Inflammatory macrophage (primary cell): ENCODE measurements at places on chromosomes 2 and 18.
A peak's percentile ranks its signal among the peaks of the same experiment; 100 is the strongest.

- no peak for DNase-seq
These were observed at the start of gene AKAIN1 for GRCh38 chr18:5197032-5197434. Gene AKAIN1, minus strand, starts transcription at chr18:5197257. Its CDS starts 204 bp downstream, at chr18:5197053.

DNA sequence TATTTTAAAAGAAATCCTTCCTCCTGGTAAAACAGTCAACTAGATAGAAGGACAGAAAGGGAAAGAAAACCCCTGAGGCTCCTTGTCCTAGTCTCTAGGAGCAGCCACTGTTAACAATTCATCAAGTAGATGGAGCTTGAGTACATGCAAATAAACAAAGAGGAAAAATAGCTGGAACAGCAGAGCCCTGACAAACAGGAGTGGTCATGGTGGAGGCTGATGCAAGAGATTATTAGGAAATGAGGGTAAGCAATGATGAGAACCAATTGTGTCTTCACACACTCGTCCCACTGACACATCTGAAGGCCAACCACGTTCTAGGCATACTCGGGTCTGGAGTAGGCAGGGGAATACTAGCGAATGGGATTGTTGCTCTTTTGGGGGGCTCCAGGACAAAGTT lies 9.2 kb downstream of the DLGAP1 start:
- no peak for DNase-seq

GRCh38 chr2:220410296-220410695 lies 782.9 kb downstream of the SLC4A3 start:
- DNase-seq: no peak

DNA sequence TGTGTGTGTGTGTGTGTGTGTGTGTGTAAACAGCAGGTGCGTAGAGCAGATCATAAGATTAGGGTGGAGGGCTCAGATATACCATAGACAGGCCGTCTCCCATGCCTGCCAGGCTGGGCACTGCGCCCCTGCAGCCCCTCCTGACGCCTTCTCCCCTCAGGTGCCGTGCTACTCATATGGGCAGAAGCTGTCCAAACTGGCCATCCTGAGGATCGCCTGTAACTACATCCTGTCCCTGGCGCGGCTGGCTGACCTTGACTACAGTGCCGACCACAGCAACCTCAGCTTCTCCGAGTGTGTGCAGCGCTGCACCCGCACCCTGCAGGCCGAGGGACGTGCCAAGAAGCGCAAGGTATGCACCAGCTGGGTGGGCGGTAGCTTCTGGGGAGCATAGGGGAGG lies 10.0 kb downstream of the ATOH8 start:
- no peak for DNase-seq

GRCh38 chr18:75183524-75183923 lies 25.4 kb downstream of the PTGR3 start:
- DNase-seq: no peak

- no peak for DNase-seq
These were observed 3.6 kb upstream of the MYOM1 start for GRCh38 chr18:3223356-3223755.

DNA sequence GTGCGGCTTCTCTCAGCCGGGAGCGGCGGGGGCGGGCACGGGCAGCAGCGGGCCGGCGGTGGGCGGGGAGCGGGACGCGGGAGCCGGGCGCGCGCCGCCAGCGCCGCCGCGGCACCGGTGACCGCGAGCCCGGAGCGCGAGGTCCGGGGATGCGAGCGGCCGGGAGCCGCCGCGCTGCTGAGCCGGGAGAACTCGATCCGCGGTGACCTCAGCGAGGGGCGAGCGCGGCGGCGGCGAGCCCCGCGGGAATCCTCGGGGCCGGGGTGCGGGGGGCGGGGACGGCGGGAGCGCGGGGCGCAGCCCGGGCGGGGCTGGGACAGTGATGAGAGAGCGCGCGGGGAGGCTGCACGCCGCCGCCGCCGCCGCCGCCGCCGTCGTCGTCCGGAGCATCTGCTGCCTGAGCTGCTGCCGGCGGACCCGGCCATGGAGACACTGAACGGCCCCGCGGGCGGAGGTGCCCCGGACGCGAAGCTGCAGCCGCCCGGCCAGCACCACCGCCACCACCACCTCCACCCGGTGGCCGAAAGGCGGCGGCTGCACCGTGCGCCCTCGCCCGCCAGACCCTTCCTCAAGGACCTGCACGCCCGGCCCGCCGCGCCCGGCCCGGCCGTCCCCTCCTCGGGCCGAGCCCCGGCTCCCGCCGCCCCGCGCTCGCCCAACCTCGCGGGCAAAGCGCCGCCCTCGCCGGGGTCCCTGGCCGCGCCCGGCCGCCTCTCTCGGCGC lies at the start of gene MTCL1:
Gene MTCL1, plus strand, starts transcription at position 319 of the 723 bp plus-strand sequence. Its CDS starts 105 bp downstream, at position 424.
- peak; percentile 43 for DNase-seq

- DNase-seq: no peak
These were observed 50.0 kb upstream of the ARL5A start for GRCh38 chr2:151878204-151878603.

DNA sequence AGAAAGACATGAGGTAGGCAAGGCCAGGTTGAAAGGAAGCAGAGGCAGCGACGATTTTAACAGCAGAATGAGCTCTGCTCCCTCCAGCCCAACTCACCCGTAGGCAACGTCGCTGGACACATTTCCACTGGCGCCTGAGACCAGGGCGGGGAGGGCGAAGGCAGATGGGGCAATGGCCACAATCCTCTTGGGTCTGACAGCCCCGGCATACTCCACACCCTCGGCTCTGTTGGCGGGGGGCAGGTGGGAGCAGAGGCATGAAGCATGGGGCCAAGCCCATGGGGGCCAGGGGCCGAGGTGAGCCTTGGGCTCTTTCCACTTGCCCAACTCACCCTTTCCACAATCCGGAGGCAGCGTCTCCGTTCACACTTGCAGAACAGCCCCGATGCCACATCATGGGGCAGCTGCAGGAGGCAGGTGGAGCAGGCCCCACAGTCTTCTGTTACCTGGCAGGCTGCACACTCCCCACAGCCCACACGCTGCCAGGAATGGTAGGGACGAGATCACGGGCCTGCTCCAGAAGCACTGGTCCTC lies 5.8 kb downstream of the MBD1 start:
- no peak for DNase-seq

- DNase-seq: no peak
These were observed 36.5 kb upstream of the SNED1 start for GRCh38 chr2:240961910-240962299.

DNA sequence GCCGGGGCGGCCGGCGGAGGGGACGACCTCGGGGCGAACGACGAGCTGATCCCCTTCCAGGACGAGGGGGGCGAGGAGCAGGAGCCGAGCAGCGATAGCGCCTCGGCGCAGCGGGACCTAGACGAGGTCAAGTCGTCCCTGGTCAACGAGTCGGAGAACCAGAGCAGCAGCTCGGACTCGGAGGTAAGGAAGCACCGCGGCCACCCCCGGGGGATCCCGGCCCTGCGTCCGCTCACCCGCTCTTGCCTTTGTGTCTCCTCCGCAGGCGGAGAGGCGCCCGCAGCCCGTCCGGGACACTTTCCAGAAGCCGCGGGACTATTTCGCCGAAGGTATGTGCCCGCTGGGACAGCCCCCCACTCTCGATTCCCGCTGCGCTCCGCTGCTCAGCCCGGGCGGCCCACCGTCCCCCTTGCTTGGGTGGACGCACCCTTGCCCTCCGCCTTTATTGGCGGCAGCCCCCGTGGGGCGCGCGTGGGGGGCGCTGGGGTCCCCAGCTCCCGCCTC lies 611 bp downstream of the TCF7L1 start:
- no peak for DNase-seq

- DNase-seq: no peak
These were observed 26.9 kb downstream of the ZCCHC2 start for GRCh38 chr18:62549755-62550154.

- DNase-seq: no peak
These were observed 260.3 kb downstream of the SATB2 start for GRCh38 chr2:199197448-199197847.

DNA sequence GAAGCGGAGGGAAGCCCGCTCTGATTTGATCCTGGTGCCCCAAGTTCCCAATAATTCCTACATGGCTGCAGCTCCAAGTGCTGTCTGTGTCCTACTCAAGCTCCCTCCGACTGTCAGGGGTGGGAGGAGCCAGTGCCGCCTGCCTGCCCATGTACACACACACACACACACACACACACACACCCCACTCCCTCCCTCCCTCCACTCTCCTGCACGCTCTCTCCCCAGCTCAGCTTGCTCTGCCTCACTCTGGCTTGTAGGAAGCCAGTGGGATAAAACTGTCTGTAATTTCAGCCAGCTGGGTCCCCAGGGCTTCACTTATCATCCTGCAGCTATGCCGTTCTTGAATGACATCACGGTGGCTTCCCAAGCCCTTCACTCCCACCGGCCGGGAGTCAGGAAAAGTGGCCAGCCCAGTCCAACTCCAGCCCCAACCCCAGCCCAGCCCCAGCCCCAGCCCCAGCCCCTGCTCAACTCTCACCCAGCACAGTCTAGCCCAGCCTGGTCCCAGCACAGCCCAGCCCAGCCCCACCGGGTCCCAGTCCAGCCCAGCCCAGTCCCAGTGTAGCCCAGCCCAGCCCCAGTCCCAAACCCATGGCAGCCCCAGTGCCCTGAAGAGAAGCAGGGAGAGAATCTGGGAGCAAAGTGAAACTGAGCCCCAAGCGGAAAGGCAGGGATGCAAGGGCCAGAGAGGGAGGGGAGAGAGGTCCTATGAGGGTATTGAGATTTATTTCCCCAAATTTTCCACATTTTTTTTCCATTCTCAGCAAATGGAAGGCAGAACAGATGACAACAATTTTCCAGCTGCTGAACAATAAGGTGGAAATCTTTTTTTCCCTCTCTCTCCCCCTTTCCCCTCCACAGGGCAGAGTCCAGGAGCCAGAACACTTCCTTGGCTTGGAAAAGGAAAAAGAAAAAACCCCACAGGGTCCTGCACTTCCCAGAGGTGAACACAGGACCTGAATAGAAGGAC lies 144.0 kb downstream of the TNS1 start:
- no peak for DNase-seq

- no peak for DNase-seq
These were observed 71.8 kb downstream of the RAPH1 start for GRCh38 chr2:203463266-203463678.

- peak; percentile 11 for DNase-seq
These were observed 1.6 kb downstream of the WDR7 start for GRCh38 chr18:56652802-56653201.

- no peak for DNase-seq
These were observed 7.0 kb downstream of the ASAP2 start for GRCh38 chr2:9213477-9214051.
